ENCODE measurements at places on chromosomes 4 and X.

DNA sequence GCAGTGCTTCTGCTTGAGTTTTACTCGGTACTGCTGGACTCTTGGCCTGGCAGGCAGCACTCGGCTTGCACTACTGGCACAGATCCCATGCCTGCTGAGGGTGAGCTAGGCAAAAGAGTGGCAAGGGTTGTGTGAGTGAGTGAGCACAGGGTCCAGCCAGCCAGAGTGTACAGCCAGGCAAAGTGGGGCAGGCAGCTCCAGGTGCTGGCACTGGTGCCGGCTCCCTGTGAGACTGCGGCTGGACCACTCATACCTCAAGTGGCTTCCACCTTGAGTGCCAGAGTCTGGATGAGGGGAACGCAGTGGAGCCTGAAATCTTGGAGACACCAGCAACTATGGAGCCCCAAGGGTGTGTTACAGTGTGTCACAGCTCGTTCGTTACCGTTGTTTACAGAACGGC is 1451.9 kb upstream of the AGA start:
- DNase-seq = no peak

DNA sequence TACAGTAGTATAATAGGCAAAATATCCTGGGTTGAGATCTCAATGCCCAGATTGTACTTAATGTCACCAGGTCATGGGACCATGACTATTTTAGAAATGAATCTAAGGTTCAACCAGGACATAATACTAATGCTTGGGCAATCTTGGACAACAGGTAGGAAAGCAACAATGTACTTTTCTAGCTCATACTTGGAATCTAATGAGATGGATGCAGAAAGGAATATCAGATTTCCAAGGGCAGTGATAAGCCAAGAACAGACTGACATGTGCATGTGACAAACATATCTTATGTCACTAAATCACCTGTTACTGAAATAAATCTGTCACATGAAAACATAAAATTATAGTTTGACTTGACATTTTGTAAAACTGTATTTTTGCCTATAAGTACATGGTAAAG is 51.1 kb downstream of the RPS6KA3 start:
- DNase-seq = no peak

DNA sequence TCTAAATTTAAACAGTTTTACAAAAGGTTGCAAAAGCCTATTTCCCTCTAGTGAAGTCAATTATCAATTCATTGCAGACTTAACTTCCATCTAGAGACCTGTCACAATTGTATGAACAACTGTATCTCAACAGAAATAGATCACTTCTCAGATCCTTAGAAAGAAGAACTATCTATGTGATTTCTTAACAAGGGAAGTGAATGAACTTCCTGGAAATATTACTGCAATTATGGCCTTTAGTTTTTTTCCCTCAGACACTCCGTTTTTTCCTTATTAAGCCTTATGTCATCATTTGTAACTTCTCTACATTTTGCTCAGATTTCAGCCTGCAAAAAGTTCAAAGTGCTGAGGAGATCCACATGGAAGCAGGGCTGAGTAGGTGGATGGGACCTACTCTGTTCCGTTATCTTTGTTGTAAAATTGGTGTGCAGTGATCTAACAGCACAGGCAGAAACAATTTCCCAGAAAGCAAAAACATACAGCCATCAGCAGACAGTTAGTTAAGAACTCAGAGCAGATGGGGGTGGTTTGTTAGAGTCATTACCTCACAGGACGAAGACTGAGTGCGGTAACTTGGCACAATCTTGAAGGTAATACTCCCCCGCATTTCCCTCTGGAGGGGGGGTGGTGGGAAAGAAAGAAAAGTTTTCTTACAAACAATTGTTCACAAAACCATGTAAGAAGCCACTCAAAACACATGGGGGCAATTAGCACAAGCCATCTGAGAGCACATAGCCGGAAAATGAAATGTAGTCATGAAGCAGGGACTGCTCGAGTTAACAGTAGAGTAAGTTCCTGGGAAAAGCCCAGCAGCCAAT is 112.3 kb downstream of the NYX start:
- peak; percentile 80 for DNase-seq

DNA sequence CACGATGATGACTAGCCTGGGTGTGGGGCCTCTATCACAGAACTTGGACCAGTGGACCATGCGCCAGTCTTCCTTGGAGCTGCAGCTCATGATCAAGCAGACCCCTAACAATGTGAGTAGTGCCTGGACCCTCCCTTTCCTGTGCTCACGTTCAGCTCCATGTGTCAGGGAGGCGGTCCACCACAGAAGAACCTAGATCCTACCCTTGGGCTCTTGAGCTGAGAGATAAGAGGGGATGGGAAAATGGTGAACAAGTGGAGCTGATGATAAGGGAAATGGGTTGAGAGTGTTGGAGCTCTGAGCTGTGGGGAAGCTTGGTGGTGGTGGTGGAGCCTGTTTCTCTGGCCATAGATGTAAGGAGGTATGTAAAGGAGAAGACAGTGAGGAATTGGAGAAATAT is 13.1 kb downstream of the MED12 start:
- DNase-seq = no peak

DNA sequence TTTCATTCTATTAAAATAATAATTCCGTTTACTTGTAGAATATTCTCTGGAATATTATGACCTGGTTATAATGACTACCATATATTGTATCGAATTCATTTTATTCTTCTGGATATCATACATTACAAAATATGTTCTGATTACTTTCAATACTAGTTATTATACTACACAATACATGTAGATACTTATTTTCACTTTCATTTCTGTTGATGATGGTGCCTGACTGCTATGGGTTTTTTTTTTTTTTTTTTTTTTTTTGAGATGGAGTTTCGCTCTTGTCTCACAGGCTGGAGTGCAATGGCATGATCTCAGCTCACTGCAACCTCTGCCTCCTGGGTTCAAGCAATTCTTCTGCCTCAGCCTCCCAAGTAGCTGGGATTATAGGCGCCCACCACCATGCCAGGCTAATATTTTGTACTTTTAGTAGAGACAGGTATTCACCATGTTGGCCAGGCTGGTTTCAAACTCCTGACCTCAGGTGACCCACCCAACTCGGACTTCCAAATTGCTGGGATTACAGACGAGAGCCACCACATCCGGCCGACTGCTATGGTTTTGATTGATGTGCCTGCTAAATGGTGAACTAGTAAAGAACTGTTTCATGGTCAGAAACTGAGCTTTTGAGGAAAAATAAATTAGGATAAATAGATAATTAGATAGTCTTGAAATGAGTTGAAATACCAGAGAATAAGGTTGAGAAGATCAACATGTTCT is 39.5 kb downstream of the PCDH10 start:
- DNase-seq = peak; percentile 17

DNA sequence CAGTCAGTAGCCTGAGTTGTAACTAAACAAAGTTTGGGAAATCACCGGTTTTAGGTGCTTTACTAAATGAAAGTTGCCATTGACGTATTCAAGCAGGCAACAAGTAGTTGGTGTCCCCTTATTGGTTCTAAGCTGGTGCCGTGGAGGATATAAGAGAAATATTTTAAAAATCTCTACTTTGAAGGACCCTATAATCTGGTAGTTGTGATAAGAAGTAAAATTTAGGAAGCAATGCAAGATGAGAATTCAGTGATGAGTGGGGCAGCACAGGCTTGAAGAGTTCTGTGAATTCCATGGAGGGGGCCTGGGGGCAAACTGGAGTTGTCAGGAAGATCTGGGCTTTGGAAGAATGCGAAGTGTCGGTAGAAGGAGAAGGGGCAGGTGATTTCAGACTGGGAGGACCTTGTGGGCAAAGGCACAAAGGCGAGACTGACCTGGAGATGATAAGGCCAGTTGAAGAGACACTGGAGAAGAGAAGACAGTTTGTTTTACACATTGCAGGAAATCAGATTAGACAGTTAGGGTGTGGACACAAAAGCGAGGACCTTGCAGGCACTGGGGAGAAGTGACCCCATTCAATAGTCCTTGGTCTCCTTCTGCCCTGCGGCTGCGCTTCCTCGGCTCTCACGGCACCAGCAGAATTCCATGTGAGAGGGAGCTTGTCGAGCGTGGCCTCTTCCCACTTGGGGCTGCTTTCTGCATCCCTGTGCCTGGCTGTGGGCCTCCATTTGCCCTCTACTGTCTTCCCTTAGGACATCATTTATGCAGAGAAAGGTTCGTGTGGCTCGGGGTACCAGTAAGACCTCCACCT is 1.3 kb downstream of the RHOH start:
- no peak for DNase-seq

GRCh38 chr4:80220711-80221110 is 23.4 kb downstream of the PRDM8 start:
- DNase-seq = no peak

- DNase-seq = peak; percentile 46
Measured at GRCh38 chr4:165461159-165461821, 82.5 kb downstream of the CPE start.

- no peak for DNase-seq
Measured at GRCh38 chr4:159216834-159217233, 114.0 kb downstream of the RAPGEF2 start.

GRCh38 chrX:120271218-120271617 is 20.6 kb downstream of the ZBTB33 start:
- DNase-seq = no peak

DNA sequence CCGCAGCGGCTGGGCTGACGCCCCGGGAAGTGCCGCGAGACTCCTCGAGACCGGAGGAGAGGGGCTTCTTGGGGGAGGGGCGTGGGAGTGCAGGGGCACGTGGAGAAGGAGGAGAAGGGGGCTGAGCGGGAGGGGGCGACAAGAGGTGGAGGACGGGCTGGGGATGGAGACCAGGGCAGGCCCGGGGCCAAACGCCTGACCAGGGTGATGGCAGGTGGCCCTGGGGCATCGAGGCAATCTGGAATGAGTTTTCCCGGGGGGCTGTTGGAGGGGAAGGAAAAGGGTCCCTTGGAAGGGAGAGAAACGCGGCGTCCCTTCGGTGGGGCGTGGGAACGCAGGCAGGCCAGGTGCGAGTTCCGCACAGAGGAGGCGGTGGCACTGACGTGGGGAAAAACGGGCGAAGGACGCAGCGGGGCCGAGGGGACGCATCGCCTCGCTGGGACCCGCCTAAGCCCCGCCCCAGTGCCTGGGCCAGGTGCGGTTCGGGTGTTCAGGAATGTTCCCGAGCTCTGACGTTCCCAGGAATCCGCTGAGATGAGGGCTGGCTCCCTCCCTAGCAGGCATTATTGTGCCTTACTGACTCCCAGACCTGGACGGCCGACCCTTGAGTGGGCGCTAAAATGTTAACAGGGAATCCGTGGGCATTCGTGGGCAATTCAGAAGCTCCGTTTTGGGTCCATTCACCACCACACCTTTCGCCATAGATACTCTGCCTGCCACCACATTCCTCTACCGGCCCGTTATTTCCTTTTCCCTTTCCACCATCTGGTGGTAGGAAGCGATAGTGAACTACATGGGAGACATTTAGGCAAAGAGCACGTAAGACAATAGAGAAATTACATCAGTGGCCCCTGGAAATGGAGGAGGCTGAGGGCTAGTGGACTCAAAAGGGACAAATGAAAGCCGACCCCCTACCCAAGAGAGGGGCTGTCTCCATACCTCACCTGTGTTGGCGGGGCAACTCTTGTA is 795 bp upstream of the SH3KBP1 start:
- DNase-seq = peak; percentile 79

DNA sequence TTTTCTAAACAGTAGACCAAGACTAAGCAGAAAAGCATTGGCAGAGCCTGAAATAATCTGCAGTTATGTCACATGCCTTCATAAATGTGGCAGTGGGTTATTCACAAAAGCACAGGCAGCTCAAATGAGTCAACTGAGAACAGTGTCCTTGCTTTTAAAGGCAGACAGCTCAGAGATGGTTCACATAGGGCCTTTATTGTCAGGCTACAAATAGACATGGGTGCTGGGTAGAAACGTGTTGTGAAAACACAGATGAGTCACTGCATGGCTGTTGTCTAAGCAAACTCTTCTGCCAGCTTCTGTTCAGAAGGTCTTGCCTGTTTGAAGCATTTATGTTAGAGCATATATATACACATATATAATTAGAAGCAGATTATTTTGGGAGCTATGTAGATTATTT is 118.0 kb downstream of the SLC4A4 start:
- peak; percentile 77 for DNase-seq

DNA sequence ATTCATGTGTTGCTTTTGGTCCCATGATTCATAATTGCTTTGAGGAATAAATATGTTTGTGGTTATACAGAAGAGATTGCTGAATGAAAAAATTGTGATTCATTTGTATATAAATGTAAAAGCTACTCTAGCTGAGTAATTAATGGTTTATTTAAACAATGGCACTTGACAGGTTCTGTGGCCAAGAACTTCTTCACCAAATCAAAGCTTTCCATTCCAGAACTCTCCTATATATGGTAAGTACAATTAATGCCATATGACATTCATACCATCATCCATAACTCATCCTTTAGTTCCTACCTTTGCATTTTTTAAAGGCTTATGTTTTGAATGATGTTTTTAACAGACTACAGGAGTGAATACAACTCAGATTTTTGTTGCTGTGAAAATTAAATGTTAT is 105.8 kb downstream of the REPS2 start:
- no peak for DNase-seq

- no peak for DNase-seq
Measured at GRCh38 chr4:183765251-183765911, 106.3 kb downstream of the TRAPPC11 start.

- no peak for DNase-seq
Measured at GRCh38 chrX:67717571-67717970, 173.8 kb downstream of the AR start.
